ENCODE measurements at places on chromosomes 13 and 19.
A peak's percentile ranks its signal among the peaks of the same experiment; 100 is the strongest.

DNA sequence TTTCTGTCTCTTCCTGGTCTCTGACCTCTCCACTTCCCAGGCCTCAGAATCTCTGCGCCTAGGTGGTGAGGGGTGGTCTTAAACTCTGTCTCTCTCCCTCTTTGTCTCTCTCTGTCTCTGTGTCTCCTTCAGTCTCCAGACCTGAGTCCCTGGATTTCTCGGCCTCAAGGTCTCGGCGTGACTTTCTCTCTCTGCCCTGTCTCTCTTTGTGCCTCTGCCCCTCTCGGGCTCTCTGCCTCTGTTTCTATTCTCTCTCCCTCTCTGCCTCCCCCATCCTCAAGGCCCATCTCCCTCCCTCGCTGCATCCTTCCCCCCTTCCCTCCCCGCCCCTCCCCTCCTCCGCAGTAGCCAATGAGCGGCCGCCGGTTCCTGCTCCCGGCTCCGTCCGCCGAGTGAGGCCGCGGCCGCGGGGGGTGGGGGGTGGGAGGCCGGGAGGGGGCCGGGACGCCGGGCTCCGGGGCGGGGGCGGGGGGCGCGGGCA is at the start of gene CACNG7:
TSS of gene CACNG7 (plus strand) at position 344 of the 481 bp plus-strand sequence. CDS start 3,554 bp downstream, outside the sequence.
- no peak for DNase-seq

DNA sequence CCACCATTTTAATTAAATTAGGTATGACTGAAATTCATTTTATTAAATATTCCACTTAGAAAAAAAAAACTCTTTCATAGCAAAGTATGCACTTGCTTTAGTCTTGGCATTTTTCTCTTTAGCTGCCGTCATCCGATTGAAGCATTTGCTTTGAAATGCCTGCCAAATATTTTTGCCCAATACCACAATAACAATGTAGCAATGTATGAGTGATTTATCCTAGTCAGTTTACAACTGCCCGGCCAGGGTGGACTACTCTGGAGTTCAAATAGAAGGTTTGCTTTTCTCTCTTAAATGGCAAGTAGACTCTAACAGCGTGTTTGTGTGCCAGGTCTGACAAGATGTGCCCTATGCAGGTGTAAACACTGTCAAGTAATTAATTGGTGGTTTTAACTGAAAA is 675.3 kb upstream of the SGCG start:
- DNase-seq, result no peak

DNA sequence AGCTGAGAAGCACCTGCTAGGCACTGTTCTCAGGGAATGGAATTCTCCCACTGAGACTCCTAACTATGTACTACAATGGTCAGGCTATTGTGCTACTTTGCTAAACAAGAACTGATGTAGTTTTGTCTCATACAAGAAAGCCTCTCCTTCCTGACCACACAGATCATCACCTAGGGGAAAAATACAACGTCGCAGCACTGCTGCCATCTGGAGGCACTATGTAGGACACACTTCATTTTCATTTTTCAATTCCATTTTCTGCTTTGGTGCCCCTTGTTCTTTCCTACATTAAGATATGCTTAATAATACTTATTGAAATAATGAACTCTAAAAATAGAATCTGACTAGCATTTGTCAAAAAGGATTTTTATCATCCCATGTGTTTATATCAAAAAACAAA is 21.1 kb downstream of the PROSER1 start:
- peak; percentile 43 for DNase-seq

- no peak for DNase-seq
These were observed 1.3 kb upstream of the HNRNPL start for GRCh38 chr19:38850976-38851621.

DNA sequence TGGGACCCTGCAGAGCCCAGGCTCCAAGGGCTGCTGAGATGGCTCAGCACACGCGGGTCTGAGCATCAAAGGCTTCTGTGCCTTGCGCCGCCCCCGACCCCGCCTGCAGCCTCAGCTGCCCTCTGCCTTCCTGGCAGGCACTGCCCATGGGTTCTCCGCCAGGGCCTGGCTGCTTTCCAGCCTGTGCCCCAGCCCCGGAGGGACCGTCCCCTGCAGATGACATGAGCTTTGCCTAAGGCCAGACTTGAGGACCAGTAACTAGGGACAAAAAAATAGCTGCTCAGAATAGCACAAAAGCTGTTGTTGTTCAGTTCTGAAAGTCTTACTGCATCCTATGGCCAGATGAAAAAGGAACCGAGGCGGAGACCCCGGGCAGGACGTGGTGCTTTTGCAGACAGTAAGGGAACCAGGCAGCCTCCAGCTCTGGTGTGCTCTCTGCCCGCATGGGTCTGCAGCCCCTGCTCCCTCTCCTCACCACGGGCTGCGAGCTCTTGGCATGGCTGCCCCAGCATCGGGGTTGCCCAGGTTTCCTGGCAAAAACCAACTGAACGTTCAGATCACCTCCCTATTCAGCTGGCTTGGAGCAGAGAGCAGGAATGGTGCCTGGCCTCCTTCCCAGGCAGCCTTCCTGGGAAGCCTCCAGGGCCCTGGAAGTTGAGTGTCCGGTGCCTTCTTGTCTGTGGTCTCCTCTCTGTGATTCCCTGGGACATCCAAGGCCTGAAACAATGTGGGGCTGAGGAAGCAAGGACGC is 12.5 kb upstream of the CFAP97D2 start:
- no peak for DNase-seq

GRCh38 chr13:94494026-94494425 is 14.5 kb upstream of the DCT start:
- DNase-seq, result no peak

DNA sequence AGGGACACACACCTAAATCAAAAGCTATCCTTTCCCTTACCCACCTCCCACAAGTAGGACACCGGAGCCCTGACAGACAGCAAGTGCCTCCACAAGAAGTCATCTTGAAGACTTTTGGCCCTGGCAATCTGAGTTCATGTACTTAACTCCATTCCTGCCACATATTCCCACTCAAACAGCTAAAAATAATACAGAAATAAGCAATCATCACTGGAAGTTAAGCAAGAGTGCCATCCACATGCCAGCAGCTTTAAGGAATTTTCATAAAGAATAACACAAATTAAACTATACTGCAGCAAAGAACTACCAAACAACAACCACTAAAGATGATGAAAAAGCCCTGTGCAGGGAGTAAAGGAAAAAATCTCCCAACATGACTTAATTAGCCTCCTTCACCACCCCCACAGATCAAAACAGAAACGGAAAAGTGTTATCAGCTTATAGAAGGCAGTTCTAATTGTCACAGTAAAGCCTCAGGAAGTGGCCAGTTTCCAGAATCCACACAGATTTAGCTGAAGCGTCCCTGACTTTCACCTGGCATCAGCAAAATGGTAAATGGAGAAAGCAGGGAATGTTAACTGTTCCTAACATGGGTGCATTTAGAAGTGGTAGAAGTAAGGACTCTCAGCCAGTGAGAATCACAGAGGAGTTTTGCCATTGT is 343.9 kb downstream of the TBC1D4 start:
- no peak for DNase-seq

DNA sequence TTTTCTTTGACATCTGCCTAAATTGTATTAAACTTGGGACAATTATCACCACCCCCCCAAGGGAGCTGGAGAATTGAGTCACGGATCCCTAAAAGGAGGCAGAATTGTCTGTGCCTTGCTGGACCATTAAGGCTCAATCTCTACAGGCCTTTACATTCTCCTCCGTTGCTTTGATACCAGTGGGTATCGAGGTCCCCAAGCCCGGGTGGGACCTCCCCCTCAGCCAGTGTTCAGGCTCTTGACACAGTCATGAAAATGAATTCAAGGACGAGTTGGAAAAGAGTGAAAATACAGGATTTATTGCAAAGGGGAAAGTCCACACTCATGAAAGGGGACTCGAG is 5.6 kb downstream of the PPP1R15A start:
- DNase-seq, result no peak

GRCh38 chr19:33150852-33151518 is 19.1 kb downstream of the WDR88 start:
- no peak for DNase-seq

- DNase-seq, result peak; percentile 78
These were observed 1.1 kb upstream of the LSR start for GRCh38 chr19:35247526-35248309.

DNA sequence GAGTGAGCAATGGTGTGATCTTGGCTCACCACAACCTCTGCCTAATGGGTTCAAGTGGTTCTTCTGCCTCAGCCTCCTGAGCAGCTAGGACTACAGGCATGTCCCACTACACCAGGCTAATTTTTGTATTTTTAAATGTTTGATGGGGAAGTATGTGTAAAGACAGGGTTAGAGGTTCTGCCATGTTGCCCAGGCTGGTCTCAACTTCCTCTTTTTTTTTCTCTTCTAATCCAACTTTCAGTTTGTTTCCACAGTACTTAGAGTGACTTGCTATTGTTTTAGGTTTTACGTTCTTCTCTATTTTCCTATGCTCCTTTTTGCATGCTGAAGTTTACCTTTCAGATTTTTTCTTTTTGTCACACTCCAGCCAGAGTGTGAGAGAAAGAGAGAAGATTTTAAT is 1433.0 kb downstream of the UQCRFS1 start:
- DNase-seq, result no peak

DNA sequence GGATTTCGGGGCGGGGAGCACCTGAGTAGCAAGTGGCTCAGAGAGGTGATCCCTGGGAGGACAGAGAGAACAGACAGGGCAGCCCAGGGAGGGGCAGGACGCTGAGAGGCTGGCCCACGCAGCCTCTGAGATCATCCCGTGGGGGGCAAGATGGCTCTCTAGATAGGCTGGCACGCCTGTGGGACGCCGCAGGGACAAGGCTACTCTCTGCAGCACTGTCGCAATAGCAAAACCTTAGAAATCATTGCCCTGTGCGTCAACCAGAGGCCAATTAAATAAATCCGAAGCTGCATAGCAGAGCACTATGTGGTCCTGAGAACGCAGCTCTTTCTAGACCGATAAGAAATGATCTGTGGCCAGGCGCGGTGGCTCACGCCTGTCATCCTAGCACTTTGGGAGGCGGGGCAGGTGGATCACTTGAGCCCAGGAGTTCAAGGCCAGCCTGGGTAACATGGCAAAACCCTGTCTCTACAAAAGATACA is 5.1 kb downstream of the PEX11G start:
- DNase-seq, result no peak

GRCh38 chr13:106683918-106684317 is 116.0 kb upstream of the ARGLU1 start:
- no peak for DNase-seq

DNA sequence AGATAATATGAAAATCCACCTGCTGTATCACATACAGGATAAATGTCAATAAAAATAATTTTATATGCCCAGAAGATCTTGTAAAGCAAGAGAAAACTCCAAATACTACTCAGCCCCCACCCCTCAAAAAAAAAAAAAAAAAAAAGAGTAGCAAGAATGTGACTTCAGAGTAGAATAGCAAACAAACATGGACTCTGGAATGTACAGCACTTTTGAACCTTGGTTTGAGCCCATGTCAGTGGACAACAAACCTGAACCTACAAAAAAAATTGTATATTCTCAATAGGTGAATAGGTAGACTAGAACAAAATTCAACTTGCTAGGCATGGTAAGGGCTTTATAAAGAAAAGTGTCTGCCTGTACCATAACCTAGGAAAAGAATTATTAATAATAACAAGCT is 428.0 kb downstream of the SLITRK6 start:
- no peak for DNase-seq

- no peak for DNase-seq
These were observed 12.8 kb upstream of the NANOS3 start for GRCh38 chr19:13864046-13864666.

GRCh38 chr19:52297601-52298364 is 814 bp downstream of the ZNF480 start:
- no peak for DNase-seq

DNA sequence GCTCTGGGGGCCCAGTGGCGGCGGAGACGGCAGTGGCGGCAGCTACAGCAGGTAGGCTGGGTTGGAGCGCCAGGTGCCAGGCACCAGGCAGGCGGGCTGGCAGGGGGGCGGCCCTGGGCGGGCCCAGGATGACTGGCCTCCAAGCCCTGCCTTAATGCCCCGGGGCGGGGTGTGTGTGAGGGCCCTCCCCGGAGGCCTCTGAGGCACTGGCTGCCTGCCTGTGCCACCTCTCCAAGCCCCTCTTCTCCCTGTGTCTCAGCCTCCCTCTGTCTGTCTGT is at the start of gene KLK11:
TSS of gene KLK11 (minus strand) at position 63 of the 278 bp plus-strand sequence. CDS start 985 bp downstream, outside the sequence.
- DNase-seq, result no peak

DNA sequence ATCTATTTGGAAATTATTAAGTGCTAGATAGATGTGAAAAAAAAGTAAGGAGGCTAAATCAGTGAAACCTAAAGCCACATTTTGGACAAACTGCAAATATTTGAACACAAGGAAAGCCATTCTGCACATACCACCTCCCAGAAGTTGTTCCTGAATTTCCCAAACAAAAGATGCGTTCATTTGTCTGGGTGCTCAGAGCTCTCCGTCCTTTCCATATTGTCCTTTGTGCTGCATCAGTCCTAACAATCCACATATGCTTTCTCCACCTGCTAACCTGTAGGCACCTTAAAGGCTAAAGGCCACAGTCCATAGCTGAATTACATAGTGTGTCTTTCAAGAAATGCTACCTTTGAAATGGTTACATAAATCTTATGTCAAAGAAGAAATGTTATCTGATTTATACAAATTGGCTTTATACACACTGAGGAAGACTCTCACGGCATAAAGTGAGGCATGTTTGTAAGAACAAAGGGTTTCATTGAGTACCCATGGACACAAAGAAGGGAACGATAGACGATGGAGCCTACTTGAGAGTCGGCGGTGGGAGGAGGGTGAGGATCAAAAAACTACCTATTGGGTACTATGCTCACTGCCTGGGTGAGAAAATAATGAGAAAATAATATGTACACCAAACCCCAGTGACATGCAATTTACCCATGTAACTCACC is 182.0 kb downstream of the RGCC start:
- no peak for DNase-seq

GRCh38 chr19:14333101-14333871 is 48.0 kb upstream of the ADGRE5 start:
- DNase-seq, result peak; percentile 71

- DNase-seq, result no peak
These were observed 18.5 kb upstream of the POP4 start for GRCh38 chr19:29587518-29587986.

- DNase-seq, result no peak
These were observed 1.7 kb downstream of the PROSER1 start for GRCh38 chr13:39036212-39036611.

GRCh38 chr19:47243364-47243775 is 12.4 kb upstream of the BBC3 start:
- DNase-seq, result no peak

GRCh38 chr13:94408314-94409036 is 71.0 kb downstream of the DCT start:
- no peak for DNase-seq

GRCh38 chr19:55672418-55672817 is 2.6 kb upstream of the EPN1 start:
- DNase-seq, result no peak

GRCh38 chr19:55297267-55297666 is 13.5 kb downstream of the BRSK1 start:
- DNase-seq, result no peak
